ENCODE measurements at places on chromosomes 1 and 21.

DNA sequence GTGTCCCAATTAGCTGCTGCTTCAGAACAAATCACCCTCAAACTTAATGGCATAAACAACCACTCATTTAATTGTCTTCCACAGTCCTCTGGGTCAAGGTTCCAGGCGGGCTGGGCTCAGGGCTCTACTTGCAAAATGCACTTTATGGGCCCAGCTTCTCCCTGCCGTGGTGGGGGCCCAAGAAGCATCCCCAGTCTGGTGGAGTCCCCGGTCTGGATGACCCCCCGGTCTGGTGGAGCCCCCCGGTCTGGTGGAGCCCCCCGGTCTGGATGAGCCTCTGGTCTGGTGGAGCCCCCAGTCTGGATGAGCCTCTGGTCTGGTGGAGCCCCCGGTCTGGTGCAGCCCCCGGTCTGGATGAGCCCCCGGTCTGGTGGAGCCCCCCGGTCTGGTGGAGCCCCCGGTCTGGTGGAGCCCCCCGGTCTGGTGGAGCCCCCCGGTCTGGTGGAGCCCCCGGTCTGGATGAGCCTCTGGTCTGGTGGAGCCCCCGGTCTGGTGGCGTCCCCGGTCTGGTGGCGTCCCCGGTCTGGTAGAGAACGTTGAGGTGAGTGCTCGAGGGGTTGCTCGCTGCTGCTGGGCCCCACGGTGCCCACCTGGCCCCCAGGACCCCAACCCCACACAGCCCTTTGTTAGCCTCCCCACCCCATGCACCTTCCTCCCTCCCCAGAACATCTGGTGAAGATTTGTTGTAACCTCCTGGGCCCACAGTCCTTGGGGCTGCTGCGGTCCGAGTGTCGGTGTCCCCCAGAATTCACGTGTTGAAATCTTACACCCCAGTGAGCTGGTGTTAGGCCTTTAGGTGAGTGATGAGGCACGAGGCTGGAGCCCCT lies 33.8 kb downstream of the POFUT2 start:
- no peak for DNase-seq

- DNase-seq: no peak
These were observed 27.7 kb upstream of the SPOCD1 start for GRCh38 chr1:31843506-31843905.

DNA sequence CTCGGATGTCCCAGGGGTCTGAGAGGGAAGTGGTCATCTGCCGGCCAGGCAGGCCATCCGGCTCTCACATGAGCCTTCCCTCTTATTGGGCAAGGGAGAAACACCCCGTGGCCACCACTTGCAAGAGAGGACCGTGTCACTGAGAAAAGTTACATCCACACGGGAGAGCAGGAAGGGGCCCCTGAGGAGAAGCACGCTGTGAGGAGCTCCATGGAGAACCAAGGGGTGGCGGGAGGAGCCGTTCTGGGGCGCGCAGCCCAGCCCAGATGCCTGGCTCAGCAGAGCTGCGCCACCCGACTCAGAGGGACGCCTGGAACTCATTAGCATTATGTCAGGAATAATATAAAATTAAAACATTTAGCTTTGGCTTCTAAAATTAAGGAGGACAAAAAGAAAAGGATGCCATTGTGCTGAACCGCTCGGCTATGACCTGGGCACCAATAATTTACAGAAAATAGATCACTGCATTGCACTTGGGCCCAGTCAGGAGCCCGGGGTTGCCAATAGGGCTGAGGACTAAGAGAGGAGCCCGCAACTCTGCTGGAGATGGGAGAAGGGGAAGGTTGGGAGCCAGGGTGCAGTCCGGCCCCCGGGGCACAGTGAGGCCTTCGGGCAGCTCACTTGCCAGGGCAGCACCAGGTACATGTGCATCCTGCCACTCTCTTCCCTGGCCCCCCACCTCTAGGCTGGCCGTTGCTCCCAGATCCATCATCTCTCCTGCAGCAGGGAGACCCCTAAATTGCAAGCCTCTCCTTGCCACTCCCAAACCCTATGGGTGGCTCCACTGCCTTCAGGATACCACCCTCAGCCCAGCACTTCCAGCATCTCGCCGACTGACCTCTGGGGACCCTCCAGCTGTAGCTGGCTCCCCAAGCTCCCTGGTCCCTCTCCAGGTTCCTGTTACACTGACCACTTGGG lies 84.8 kb downstream of the DMRTB1 start:
- DNase-seq: no peak

GRCh38 chr1:30697571-30698376 lies 25.6 kb downstream of the MATN1 start:
- no peak for DNase-seq

DNA sequence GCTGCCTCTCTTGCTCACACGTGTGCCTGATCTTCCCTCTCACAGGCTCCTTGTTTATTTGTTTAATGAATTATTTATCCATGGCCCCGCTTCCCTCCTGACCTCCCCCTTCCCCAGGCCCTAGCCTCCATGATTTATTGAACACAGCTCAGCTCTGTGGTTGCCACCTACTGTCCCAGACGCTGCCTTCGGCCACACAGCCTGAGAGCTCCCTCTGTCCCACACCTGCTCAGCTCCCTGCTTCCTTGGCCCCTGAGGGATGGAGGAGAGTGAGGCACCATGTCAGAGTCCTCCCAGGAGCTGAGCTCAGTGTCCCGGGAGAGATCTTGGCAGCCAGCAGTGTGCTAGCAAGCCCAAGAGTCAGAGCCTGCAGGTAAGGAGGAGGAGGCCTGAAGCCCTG lies 3.1 kb upstream of the EFNA3 start:
- DNase-seq: no peak

GRCh38 chr1:177859572-177859971 lies 110.3 kb downstream of the SEC16B start:
- no peak for DNase-seq

DNA sequence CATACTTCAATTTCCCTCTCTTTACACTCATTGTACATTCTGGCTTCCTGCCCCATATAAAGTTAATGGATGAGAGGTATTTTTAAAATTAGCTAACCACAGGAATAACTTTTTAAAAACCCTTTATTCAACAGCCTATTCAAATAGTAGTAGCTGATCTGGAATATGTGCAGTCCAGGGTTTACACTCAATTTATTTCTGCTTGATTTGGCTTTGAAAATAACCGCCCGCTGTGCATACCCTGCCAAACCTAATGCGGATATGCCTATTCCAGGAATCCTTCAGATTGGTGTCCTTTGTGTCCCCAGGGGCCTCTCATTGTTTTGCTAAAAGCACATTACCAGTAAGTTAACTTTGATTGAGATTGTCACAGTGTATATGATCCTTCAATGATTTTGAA lies 1686.2 kb downstream of the PLA2G4A start:
- DNase-seq: no peak

DNA sequence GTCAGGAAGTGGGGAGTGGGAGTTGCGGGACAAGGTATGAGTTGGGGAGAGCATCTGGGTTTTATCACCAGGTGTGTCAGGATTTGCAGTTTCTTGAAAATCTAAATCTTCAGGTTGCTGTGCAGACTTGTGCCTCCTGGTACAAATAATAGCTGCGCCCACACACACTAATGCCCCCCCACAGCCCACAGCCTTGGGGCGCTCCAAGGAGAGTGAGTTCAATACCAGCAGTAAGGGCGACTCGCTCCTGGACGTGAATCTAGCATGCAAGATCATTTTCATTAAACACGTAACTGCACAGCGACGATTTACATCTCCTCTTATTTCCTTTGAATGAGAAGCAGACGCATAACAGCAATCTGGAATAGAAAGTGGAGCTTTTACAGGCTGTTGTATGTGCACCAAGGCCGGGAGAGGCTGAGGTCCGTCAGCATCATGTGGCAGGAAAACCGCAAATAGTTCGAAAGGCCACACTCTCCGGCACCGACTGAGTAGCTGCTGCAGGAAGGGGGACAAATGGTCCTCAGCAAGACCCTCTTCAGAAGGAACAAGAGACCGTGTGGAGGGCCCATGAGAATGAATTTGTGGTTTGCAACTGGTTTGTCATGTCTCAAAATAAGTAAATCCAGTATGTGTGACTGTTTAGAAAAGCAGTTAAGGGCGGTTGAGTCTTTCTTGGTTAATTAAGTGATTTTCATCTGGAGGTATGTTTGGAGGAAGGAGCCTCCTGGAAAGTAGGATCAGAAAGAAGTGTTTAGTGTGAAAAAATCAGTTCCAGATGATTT lies 439.5 kb downstream of the SMYD3 start:
- DNase-seq: no peak
